ENCODE measurements at places on chromosomes 13 and 19.

- no peak for DNase-seq
Measured at GRCh38 chr13:40334616-40335015, 331.8 kb downstream of the FOXO1 start.

GRCh38 chr19:48812094-48812929, 1.5 kb upstream of the BCAT2 start:
- DNase-seq, result peak; percentile 87

- DNase-seq, result no peak
Measured at GRCh38 chr19:49855277-49855675, 4.3 kb downstream of the PTOV1 start.

- DNase-seq, result no peak
Measured at GRCh38 chr13:50435011-50435410, 408.5 kb downstream of the DLEU7 start.

- no peak for DNase-seq
Measured at GRCh38 chr13:106804991-106805390, 237.1 kb upstream of the ARGLU1 start.

- no peak for DNase-seq
Measured at GRCh38 chr13:67880916-67881315, 650.8 kb upstream of the PCDH9 start.

GRCh38 chr19:17159466-17160393, 55.4 kb upstream of the USE1 start:
- no peak for DNase-seq

- peak; percentile 6 for DNase-seq
Measured at GRCh38 chr13:24842549-24843274, 78.7 kb downstream of the RNF17 start.

- DNase-seq, result no peak
Measured at GRCh38 chr13:109749365-109749764, 37.0 kb downstream of the IRS2 start.

- DNase-seq, result peak; percentile 95
Measured at GRCh38 chr19:38304866-38305429, 897 bp downstream of the C19orf33 start.

GRCh38 chr19:31317570-31317969, 31.7 kb downstream of the TSHZ3 start:
- DNase-seq, result no peak

DNA sequence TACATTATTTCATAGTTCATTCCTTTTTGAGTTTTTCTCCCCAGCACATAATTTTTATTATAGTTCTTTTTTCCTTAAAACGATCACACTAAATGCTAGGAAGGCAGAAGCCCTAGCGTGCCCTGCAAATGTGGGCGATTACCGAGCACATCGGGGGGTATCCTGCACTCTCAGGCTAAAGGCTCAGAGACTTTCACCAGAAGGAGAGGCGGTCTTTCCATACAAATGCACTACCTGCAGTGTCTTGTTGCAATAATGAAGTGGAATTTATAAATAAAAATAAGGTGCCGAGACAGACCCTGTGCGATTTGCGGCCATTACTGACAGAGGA, 29.3 kb upstream of the SPACA7 start:
- DNase-seq, result no peak

GRCh38 chr13:44435142-44435918, 61.7 kb downstream of the SERP2 start:
- peak; percentile 87 for DNase-seq

GRCh38 chr13:30113551-30113950, 193.8 kb downstream of the KATNAL1 start:
- no peak for DNase-seq

DNA sequence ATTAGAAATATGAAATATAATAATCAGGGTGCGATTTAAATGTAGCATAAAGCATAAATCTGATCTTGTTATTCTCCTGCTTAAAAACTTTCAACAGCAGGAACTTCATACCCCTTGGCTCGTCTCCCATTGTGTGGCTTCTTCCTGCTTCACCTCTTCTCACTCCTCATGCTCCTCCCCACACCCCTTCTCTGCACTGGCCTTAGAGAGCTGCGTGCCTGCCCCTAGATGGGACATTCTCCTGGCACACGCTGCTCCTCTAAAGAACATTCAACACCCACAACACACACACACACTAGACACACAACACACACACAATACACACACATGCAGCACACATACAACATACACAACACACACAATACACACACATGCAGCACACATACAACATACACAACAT, 104.6 kb upstream of the RAP2A start:
- no peak for DNase-seq

- DNase-seq, result no peak
Measured at GRCh38 chr19:1360126-1360817, 23.4 kb upstream of the NDUFS7 start.

DNA sequence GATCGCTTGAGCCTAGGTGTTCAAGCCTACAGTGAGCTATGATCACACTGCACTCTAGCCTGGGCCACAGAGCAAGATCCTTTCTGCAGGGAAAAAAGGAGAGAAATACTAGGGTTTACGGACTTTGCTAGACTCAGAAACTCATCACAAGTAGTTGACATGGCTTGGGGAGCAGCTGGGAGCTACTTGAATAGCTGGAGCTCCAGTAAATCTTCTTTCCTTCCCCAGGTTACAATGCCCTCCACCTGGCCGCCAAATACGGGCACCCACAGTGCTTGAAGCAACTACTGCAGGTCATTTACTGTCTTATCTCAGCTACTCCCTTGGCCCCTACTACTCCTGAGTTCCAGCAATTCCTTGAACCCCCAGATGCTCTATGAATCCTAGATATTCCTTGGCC, 19.3 kb downstream of the ANKRD24 start:
- DNase-seq, result no peak

- DNase-seq, result no peak
Measured at GRCh38 chr13:41694545-41695301, 237.4 kb downstream of the RGCC start.

- no peak for DNase-seq
Measured at GRCh38 chr19:4456476-4456842, 1.1 kb downstream of the UBXN6 start.

GRCh38 chr19:19488875-19489690, 26.3 kb downstream of the TSSK6 start:
- DNase-seq, result peak; percentile 76

- no peak for DNase-seq
Measured at GRCh38 chr13:25796474-25796873, 255.3 kb downstream of the SHISA2 start.

- no peak for DNase-seq
Measured at GRCh38 chr13:113088691-113089020, 16.9 kb upstream of the F7 start.

- DNase-seq, result no peak
Measured at GRCh38 chr13:46403851-46404732, 17.0 kb upstream of the RUBCNL start.

GRCh38 chr19:23784274-23784673, 25.6 kb upstream of the ZNF681 start:
- no peak for DNase-seq

GRCh38 chr19:41706741-41707501, 1.5 kb upstream of the CEACAM5 start:
- DNase-seq, result peak; percentile 81

DNA sequence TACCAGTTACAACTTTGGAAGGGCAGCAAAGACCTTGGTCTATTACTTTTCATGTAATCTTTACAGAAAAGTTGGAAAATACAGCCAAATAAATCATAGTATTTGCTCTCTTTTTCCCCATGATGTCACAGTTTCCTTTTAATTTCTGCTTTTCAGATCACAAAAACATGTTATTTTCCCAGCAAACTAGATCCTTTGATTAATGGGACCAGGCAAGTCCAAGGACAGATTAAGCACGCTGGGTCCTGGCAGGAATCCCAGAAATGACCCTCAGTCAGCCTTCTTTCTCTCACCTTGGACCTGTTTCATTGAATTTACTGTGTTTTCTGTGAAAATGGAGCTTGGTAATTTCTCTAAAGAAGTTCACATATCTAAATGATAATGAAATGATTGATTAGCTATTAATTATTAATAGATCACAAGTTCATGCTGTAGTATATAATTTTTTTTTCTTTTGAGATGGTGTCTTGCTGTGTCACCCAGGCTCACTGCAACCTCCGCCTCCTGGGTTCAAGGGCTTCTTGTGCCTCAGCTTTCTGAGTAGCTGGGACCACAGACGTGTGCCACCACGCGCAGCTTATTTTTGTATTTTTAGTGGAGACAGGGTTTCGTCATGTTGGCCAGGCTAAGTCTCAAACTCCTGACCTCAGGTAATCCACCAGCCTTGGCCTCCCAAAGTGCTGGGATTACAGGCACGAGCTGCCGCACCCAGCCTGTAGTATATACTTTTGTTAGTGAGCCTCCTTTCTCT, 16.0 kb downstream of the SPATA13 start:
- no peak for DNase-seq

DNA sequence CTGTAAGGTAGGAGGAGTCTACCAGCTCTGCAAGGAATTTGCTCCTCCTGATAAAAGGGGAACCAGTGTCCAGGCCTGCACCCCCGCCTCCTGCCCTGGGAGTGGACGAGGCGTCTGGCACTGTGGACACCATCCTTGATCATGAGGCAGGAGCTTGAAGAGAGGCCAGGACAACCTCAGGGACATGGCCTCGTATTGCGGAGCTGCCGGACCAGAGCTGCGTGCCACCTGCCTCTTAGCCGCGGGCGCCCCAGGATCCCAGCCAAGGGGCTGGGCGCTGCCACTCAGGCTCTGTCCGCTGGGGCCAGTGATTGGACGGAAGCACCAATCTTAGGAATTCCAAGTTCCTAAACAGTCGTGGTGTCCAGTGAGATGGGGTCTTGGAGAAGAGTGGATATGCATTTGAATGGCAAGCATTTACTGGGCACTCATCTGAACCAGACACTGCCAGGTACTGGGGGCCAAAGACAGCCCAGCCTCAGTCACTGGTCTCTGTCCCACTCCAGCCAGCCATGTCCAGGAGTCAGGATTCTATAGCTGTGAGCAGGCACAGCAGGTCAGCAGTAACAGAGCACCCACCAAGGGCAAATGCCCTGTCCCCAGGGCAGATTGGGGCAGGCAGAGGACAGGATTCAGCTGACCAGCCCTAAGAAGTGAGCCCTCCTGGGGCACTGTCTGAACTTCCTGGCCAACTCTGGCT, 39.1 kb upstream of the ANKRD10 start:
- no peak for DNase-seq

DNA sequence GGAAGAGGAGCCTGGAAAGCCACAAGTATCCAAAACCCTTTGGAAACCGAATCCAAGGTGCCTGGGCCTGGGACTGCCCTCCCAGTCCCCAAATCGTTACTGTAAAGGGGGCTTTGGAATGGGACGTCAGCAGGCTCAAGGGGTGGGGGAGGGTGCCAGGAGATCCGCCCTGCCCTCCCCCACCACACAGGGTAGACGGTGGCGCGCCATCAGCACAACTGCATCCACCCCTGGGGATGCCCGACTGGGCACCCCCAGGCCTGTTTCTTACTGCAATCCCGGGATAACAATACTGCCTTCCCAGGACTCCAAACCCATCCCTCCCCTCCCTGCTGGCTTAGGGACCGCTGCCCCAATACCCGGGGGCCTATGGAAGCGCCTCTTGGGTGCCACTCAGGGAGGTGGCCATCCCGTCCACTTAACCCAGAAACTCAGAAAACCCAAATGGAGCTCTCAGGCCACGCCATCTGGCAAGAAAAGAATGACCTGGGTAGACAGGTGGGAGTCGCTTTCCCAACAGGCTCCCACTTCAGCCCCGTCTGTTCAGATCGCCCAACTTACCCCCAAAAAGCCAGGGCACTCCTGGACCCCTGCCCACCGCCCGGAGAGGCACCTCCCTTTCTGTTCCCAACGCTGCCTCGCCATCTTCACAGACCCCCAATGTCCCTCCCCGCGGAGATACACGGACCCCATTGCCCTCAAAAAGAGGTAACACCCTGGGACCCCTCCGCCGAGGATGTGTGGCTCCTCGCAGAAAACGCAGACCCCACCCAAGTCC, 2.4 kb downstream of the KLF16 start:
- no peak for DNase-seq

GRCh38 chr13:72839831-72840426, 58.0 kb downstream of the PIBF1 start:
- DNase-seq, result peak; percentile 54

- DNase-seq, result no peak
Measured at GRCh38 chr13:80214521-80214991, 126.4 kb downstream of the SPRY2 start.

DNA sequence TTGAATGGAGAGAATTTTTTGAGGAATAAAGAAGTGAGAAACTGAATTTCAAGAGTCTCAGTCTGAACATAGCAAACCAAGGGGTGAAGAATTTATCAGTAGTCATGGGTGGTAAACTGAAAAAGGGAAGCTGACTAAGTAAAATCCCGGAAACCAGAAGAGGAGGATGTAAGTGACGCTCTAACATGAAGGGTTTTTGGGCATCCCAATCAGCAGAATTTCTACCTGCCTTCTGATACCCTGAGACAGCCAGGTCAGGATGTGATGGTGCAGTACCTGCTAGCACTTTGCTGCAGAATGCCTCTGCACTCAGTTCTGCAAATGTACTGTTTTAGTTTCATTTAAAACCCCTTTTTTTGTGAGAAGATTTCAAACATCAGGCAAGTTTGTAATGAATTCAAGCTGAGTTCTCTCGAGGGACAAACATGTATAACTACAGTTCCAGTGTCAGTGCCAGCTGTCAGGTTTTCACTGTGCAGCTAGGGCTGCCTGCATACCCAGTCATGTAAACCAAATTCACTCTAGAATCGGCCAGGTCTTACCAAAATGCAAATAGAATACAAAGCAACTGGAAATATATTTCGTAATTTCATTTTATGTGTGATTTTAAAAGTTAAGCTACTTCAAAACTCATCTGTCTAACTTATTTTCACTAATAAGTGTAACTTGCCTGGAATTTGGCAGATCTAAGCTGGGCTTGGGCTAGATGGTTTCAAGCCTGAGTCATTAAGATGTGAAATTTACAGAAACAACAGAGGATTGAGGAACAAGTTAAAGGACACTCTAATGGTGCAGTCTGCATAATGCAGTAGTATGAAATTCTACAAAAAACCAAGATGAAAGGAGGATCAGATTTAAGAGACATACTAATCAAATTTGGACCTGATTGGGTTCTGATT, 13.8 kb downstream of the METTL21C start:
- DNase-seq, result no peak

DNA sequence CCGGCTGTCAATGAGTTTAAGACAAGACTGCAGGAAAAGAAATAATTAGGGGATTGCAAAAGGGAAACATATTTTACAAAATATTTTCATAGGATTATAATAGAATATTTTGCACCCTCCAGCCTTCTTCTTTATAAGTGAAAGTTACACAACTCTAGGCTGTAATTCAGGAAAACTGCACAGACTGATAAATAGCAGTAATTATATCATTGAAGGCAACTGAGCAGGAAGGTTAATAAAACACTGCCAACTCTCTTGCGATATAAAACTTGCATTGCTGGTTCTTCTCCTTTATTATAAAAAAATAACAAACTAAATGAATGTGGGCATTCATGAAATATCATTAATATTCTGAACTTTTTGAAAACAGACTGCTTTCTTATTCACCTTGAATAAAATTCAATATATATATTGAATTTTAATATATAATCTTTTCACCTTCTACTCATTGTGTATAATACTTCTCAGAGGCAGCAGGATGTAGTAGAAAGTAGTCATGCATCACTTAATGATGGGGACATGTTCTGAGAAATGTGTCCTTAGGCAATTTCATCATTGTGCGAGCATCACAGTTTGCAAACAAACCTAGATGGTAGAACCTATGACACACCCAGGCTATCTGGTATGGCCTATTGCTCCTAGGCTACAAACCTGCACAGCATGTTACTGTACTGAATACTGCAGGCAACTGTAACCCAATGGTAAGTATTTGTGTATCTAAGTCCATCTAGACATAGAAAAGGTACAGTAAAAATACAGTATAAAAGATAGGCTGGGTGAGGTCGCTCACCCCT, 24.9 kb upstream of the STARD13 start:
- no peak for DNase-seq

Data from PC-9 (cell line).